Suprapubic skin (tissue), 4 donors: ENCODE measurements at places on chromosomes 6 and 20.

DNA sequence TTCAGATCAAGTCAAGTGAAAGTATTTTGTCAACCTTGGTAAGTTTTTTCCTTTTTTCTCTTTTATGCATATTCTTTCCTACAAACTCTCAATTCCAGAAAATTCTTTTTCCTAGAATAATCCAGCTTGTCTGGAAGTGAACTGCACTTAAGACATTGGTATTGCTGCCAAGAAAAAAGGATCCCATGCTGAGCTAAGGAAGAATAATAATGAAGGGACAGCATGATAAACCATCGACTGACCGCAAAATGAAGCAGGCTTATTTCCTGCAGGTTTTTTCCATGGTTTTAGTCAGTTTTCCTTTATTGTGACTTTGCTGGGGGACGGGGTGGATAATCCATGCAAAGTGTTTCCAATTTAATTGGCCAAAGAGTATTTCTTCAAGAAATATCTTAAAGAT lies 857.6 kb upstream of the SLC35B3 start:
- no peaks in the 10 kb centered on the region for H3K27me3 ChIP-seq
- H3K4me1 ChIP-seq = peaks cover 3% of the 10 kb centered on the region
- no peak overlapping the region for H3K4me3 ChIP-seq
- H3K36me3 ChIP-seq = no peaks in the 10 kb centered on the region
- DNase-seq = no peak

GRCh38 chr6:40907198-40907701 lies 131.8 kb downstream of the UNC5CL start:
- no peak overlapping the region for H3K4me3 ChIP-seq
- H3K27ac ChIP-seq = peak overlapping the region; percentile 18
- no peaks in the 10 kb centered on the region for H3K27me3 ChIP-seq

DNA sequence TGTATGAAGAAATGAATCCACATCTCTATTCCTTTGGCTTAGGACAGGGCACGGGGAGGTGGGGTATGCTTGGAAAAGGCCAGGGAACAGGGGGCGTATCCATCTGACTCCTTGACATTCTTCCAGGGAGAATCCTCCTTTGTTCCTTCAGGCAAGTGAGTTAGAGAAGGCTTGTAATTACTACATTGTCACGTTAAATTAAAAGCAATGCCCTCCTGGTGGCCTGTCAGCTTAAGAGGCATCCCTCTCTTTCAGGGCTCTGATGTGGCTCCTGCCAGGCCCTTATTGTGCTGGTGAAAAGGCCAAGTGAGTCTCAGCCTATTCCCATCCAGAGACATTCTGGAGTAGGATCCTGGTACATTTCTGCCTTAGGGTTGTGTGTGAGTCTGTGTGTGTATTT lies 128.3 kb downstream of the FOXA2 start:
- H3K27me3 ChIP-seq = peaks cover 14% of the 10 kb centered on the region
- no peaks in the 10 kb centered on the region for H3K4me1 ChIP-seq
- no peak overlapping the region for H3K4me3 ChIP-seq
- no peaks in the 10 kb centered on the region for H3K36me3 ChIP-seq
- no peak overlapping the region for H3K27ac ChIP-seq

GRCh38 chr6:23842760-23843159 lies 283.3 kb upstream of the NRSN1 start:
- no peaks in the 10 kb centered on the region for H3K27me3 ChIP-seq
- no peaks in the 10 kb centered on the region for H3K4me1 ChIP-seq
- DNase-seq = no peak
- H3K4me3 ChIP-seq = no peak overlapping the region

DNA sequence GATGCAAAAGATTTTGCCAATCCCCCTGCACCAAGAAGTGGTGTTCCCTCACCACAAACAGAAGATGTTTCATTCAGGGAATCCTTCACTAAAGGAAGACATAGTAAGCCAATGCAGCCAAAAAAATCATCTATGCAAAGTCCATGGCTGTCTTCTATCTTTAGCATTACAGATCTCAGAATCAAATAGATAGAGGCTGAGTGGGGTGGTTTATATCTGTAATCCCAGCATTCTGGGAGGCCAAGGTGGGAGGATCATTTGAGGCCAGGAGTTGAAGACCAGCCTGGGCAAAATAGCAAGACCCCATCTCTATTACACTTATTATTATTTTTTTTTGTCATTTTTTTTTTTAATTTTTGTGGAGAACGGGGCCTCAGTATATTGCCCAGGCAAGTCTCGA lies 32.9 kb upstream of the ZNF217 start:
- DNase-seq = no peak
- no peaks in the 10 kb centered on the region for H3K27me3 ChIP-seq
- no peak overlapping the region for H3K27ac ChIP-seq
- no peak overlapping the region for H3K4me3 ChIP-seq
- H3K36me3 ChIP-seq = no peaks in the 10 kb centered on the region

- DNase-seq = no peak
- H3K4me3 ChIP-seq = no peak overlapping the region
- no peaks in the 10 kb centered on the region for H3K36me3 ChIP-seq
These were observed 187.3 kb upstream of the FOXA2 start for GRCh38 chr20:22771706-22772105.
